Stimulated activated CD8-positive, alpha-beta memory T cell treated with anti-CD3 and anti-CD28 coated beads, Interleukin-15, amount 100 ng/mL, for 4 hours (primary cell): ENCODE measurements at places on chromosomes 3 and 15.

GRCh38 chr15:25797936-25798901 is 64.9 kb downstream of the ATP10A start:
- DNase-seq: no peak

- no peak for DNase-seq
These were observed 207.1 kb upstream of the PFN2 start for GRCh38 chr3:150177673-150178381.

- DNase-seq: no peak
These were observed 176.7 kb downstream of the CHL1 start for GRCh38 chr3:373193-373779.

DNA sequence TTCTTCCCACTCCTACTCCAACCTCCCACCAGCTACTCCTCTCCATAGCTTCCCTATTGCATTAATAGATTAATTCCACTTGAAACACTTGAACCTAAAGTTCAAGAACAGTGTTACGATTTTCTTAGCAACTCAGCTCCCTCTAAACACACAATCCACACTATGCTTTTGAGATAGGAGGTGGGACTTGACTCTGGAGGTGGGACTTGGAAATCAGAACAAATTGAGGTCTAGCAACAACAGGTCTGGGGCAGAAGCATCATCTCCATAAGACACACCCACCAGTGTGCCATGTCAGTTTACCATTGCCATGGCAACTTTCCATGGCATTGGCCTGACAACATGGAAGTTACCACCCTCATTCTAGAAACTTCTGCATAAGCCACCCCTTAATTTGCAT is 336.5 kb upstream of the ALCAM start:
- DNase-seq: no peak

- peak; percentile 60 for DNase-seq
These were observed 27.2 kb downstream of the LRRC2 start for GRCh38 chr3:46538803-46539442.

- no peak for DNase-seq
These were observed 43.9 kb upstream of the TMEM158 start for GRCh38 chr3:45269952-45270351.

DNA sequence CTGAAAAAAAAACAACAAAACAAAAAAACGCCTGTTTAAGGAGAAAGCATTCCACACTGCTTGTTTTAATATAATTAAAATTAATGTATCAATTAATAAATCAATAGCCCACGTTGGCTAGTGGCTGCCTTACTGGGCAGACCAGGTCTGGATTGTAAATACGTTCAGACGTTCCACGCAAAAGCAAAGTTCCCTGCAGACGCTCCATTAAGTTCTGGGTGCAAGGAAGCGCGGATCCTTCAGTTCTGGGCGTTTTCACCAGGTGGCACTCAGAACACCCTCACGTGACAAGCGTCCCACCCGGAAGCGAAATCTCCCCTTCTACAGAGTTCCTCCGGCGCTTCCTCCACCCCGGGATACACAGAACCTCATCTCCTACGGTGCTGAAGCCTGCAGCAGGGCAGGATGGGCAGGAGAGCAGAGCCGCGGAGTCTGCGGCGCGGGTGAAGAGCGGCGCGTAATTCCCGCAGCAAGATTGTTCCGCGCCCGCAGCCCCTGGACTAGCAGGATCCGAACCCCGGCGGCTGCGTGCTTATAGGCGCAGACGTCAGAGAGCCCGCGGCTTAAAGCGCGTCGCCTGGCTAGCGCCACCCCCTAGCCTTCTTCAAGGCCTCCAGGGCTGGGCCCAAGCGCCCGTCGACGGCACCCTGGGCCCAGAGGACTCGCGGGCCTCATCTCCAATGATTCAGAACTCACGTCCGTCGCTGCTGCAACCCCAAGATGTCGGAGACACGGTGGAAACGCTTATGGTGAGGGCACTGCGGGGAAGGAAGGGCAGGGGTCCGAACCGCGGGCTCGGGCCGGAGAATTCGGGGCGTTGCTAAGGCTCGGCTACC is at the start of gene SLC25A38:
Gene SLC25A38 (plus strand): TSS at position 326 of the 836 bp plus-strand sequence. CDS start 355 bp downstream, at position 681.
- peak; percentile 56 for DNase-seq

GRCh38 chr3:6260551-6261191 is 600.2 kb upstream of the GRM7 start:
- no peak for DNase-seq

DNA sequence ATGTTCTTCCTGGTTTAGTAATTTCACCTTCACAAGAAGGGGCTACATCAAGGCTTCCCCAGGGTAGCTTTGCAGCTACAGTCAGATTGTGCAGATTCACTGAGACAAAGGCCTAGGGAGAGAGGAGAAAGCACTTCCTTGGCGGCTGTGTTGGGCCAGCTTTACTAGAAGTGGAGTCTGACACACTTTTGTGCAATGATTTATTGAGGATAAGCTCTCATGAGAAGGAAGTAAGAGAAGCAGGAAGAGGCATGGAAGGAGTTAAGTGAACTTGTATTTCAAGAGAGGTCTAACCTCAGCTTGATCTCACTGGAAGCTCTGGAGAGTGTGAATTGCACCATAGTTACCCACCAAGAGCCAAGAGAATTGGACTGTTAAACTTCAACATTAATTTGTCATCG is 78.9 kb downstream of the TGFBR2 start:
- no peak for DNase-seq

- no peak for DNase-seq
These were observed 79.7 kb downstream of the RAB11A start for GRCh38 chr15:65949011-65949410.

DNA sequence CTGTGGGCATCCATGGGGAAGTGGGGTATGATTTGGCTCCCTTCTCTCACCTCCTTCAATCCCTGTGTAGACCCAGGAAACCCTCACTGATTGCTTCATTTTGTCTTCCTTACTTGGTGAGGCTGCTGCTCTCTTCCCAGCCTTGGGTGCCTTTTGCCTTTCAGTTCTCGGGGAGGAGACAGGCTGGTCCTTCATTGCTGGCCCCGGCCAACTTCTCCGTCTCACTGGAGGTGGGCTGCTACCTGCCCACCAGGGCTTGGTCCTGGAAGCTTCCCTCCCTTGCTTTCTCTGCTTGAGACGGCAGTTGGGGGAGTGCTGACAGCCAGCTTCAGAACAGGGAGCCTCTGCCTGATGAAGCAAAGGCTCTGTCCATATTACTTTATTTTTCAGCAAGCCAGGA is 4.7 kb downstream of the FOXL2 start:
- DNase-seq: no peak

- DNase-seq: no peak
These were observed 169.3 kb upstream of the LRRN1 start for GRCh38 chr3:3629911-3630310.

DNA sequence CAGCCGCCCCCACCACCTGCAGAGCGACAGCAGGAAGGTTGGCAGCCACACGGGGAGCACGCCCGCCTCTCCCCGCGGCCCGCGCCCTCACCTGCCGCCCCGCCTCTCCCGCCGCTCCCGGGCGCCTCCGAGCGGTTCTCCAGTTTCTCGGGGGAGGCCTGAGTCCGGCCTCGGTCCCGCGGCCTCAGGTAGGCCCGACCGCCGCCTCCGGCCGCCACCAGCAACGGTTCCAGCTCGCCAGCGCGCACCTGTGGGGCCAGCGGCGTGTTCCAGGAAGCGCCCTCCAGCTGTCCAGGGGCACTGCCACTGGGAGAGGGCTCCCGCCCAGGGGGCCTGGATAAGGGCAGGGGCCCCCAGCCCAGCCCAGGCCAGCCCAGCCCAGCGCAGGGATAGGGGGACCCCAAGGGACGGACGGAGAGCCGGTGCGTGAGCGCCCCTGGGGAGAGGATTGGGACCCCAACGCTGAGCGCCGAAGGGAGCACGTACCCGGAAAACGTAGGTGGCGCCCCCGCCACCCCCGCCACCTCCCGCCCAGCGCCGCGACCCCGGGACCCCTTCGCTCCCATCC is 2.2 kb downstream of the LTK start:
- no peak for DNase-seq

- no peak for DNase-seq
These were observed 75.1 kb upstream of the SLC6A11 start for GRCh38 chr3:10740954-10741353.

GRCh38 chr15:51303462-51303980 is 34.9 kb downstream of the CYP19A1 start:
- DNase-seq: no peak

GRCh38 chr15:66008940-66009562 is 139.8 kb downstream of the RAB11A start:
- DNase-seq: no peak

DNA sequence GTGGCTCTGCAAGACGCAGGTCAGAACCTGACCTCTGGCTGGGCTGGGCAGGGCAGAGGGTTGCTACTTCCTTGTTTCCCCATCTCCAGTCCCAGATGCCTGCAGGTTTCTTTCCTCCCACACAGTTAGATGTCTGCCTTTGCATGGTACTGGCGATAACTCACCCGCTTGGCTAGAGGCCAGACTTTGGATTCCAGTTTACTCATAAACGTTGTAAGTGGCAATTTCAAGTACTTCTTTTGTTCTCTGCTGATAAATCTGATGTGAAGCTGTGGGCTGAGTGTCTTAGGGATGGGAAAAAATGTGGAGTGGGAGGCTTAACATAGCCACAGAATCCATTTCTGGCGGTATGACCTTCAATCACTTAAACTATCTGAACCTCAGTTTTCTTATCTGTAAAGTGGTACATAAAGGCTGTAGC is 194.2 kb downstream of the EBLN2 start:
- no peak for DNase-seq

GRCh38 chr3:29050155-29050554 is 230.7 kb upstream of the RBMS3 start:
- no peak for DNase-seq

DNA sequence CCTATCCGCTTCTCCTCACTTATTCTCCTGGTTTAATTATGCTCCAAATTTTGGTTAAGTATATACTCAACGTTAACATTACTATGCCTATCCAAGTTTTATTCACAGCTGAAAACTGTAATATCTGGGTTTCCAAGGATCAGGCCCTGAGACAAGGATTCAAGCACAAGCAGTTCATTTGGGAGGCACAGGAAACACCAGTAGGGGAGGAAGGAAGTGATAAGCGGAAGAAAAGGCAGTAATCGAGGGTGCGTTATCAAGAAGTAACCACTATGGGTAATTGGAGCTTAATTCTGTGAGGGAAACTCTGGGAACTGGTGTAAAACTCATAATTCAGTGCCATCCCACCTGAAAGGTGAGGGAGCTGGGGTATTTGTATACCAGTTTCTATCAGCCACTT is 120.3 kb downstream of the KCNAB1 start:
- DNase-seq: no peak

- no peak for DNase-seq
These were observed 179.7 kb downstream of the ADAMTS9 start for GRCh38 chr3:64508140-64508539.

GRCh38 chr3:41716471-41716870 is 245.4 kb downstream of the ULK4 start:
- DNase-seq: no peak

DNA sequence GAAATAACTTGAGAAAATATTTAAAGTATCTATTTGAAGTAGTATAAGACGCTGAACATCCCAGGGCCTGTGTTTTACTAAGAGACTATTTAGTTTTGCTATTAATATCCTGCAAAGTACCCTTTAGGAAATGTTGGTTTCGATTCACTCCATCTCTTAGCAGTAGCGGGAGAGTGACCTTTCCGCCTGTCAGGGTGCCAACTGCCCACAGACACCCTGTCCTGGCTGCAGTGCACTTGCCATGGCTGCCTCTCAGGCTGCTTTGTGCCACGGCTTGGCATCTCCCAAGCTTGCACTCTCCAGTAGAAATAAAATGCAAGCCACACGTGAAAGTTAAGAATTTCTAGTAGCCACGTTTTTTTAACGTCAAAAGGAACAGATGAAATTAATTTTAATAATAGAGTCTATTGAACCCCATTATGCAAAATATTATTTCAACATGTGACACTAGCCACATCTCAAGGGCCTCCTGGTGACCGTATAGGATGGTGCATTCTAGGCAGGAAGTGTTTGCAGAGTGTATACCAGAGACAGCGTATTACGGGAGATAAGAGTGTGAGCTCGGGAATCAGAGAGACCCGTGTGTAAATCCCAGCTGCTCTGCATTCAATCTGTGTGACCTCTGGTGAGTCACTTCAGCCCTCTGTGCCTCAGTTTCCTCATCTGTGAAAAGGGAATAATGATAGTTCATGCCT is 19.8 kb downstream of the ADAMTS9 start:
- DNase-seq: no peak

GRCh38 chr15:87901008-87901407 is 355.5 kb downstream of the NTRK3 start:
- DNase-seq: no peak

GRCh38 chr15:57611123-57611522 is 19.4 kb downstream of the MYZAP start:
- no peak for DNase-seq

GRCh38 chr3:31962801-31963205 is 18.3 kb downstream of the OSBPL10 start:
- no peak for DNase-seq

DNA sequence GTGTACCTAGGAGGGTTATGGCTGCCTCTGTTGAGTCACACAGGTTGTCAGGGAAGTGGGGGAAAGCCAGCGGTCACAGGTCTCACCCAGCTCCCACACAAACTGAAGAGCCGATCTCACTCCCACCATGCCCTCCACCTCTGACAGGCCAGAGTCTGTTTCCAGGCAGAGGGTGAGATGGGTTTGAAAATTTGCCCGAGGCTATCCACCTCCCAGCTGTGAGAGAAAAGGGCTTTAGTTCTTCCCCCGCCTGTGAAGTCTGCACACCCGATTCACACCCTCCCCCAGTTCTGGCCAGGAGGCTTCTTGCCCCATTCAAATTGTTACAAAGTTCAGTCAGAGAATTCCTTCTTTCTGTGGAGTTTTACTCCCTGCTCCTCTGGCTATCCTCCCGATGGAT is 446.9 kb downstream of the EDEM1 start:
- DNase-seq: no peak

DNA sequence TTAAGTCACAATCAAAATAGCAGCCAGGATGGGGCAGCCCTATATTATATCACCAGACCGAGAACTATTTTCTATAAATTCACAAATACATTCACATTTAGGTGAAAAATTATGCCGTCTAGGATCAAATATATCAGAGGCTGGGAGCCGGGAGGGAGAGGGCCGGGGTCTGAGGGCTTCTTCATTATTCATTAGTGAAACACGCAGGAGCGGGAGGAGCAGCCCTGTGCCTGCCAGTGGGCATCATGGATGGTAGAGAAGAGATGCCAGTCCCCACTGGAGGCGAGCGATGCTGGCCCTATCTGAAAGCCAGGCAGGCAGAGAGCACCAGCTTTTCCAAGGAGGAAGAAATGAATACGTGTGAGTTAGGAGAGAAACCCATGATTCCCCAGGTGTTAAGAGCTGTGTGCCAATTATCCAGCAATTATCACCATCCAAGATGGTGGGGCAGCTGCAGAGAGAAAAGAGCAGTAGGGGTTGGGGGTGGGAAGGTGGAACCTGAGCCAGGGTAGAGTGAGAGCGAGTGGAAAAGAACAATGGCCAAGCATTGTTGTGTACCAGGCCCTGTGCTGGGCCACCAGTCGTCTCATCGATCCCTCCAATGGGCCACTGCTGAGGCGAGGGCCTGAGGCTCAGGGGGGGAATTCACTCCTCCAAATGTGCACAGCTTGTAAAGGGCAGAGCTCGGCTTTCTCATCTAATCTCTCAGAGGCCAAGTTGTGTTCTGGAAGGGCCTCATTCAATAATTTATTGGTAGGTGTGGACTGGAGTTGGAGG is 261.3 kb upstream of the TLE3 start:
- no peak for DNase-seq
